Naive thymus-derived CD8-positive, alpha-beta T cell (primary cell): ENCODE measurements at places on chromosomes 5 and 9.

GRCh38 chr9:134652291-134653225, 11.0 kb downstream of the COL5A1 start:
- no peak for DNase-seq

DNA sequence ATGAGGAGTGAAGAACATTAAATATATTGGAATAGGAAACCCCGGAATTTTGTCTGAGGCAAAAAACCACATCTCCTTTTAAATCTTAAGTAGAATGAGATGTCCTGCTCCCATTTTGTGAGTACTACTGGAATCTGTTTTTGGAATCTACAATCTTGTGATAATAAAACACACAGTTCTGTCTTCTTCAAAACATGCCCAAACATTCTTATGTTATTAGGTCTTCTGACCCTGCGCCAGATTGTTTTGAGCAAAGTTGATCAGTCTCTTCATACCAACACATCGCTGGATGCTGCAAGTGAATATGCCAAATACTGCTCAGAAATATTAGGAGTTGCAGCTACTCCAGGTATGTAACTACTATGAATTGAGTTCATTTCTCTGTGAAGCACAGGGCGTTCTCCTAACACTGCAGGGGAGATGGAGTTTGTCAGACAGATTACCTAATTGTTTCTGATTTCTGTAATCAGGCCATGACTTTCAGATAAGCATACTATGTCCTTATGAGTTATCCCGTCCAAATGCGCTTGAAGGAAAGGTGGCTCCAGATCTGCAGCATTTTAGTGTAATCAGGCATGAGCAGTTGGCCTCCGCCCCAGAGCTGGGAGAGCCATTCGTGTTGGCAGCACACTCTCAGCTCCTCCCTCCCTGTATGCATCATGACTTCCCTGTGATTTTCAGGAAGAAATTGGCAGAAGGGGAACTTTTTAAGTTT, 88.0 kb downstream of the NLN start:
- DNase-seq: no peak

DNA sequence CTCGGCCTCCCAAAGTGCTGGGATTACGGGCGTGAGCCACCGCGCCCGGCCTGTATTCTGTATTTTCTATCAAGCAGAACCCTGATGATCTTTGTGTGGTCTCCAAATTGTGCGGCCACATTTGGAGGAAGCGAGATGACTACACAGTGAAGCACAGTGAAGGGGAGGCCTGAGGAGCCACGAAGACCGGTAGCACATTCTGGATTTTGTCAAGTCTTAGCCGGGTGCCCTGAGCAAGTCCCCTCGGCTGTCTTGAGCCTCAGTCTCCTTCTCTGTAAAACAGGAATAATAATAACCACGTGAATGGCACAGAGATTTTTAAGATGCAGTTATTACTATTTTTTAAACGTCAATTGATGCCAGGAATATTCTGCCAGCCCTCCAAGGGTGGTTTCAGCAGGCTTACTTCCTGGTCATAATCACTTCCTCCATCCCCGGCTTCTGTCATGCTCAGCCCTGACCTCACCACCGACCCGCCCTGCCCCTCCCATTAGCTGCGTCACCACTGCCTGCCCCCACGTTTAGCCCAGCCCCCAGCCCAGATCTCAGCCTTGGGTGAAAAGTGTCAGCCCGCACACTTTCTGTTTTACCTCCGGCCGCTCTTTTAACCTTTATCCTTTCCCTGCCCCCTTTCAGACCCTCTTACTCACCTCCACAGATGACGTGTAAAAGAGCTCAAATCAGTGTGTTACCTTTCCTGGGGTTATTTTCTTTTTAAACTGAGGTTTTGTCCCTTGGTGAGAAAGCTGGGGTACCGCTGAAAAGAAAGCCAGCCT, 27.0 kb upstream of the ERGIC1 start:
- DNase-seq: peak; percentile 62

DNA sequence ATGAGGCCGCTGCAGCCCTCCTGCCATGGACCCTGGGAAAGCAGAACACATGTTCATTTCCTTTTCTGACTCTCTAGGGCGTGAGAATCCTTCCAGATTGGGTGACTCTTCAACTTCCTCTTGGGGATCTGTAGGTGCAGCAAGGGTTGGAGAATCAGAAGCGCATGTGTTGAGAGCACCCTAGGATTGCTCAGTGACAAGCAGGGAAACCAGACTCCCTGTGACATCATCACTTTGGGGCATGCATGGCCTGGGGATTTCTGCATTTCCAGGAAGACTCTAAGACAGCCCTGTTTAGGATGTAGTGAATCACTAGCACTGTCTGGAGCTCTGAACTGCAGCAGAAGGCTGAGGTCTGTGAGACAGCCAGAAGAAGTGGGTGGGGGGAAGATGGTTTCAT, 15.1 kb upstream of the LCP2 start:
- DNase-seq: no peak

DNA sequence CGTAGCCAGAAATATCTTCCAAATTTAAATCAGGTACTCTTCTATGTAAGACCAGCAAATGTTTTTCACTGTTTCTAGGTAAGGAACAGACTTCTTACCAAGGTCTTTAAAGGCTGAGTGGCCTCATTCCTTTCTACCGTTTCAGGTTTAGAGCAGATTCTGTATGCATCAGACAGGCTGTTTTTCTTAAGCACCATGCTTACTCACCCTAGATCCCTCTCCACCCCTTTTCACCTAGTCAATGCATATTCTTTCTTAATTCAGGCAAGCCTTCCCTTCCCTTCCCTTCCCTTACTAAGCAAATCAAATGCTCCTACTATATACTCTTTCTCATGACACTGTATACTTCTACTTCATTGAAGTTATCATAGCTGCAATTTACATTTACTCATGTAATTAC, 70.7 kb downstream of the RFX3 start:
- no peak for DNase-seq

GRCh38 chr5:181173420-181174342, 26.3 kb downstream of the OR2V2 start:
- peak; percentile 67 for DNase-seq

DNA sequence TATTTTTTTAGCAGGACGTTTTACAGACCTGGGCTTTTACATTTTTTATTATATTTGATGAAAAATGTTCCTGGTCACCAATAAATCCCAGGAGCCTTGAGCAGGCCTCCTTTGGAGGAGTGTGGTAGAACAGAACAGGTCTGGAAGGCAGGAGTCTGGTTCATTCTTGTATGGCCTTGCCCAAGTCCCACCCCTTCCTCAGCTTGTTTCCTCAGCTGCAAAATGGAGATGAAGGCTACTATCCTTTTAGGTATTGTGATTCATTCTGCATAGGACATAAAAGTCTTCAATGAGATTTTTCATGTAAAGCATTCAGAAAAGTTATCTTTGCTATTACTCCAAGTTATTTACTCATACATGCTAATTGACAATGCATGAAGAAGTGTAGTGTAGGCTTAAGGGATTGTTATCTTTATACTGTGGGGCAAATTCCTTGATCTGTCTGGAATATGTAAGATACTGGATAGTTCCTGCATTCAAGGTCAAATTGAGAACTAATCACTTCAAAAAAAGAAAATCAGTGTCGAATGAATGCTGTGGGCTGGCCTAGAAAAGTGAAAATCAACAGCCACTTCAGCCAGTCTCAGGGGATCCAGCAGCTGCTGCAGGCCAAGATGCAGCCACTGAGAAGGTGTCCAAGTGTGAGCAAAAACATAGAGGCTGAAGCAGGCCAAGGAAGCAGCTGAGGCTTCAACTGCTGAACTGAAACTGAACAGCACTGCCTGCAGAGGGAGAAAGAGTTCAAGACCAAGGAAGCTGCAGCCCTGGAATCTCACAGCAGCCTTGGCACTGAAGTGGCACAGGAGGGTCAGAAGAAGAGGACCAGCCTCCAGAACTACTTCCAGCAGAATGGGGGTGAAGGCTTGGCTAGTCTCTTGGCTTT, 15.5 kb upstream of the SLC36A3 start:
- DNase-seq: no peak

DNA sequence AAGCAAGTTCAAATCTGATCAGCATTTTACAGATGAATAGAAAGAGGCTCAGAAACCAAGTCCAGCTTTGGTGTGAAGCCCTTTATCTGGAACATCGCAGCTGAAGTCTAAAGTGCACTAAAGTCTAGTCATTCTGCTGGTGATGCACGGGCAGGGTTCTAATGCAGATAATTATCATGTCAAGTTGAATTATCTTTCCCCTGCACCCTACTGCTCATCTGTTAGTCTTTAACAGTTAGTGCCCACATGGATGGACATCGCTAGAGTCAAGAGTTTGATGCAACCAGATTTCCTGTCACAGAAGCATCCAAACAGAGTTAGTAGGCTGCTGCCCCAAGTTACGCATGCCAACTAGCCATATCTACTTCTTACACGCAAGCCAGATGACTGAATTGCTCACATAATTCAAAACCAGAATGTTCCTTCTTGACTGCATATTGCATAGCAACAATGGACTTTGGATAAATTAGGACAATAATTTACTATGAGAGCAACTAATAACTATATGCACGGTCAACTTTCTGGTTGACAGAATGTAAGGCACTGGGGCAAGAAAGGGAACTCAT, 1.6 kb upstream of the TOMM5 start:
- no peak for DNase-seq
